Parietal lobe (tissue), 2 donors: ENCODE measurements at places on chromosomes 5 and 9. TPM values are rescaled to one million over a fixed set of nuclear protein-coding genes. Genes with fewer than 3 reads are reported as not detected.

The IL17B gene
- not detected for total RNA-seq

The SPATA31A3 gene
- not detected for total RNA-seq

The TCOF1 gene
- 24.7 TPM for total RNA-seq

The AGXT2 gene
- total RNA-seq = not detected

The ZFAND5 gene
- 287 TPM for total RNA-seq

The MELK gene
- total RNA-seq = 5.0 TPM

The SLC1A3 gene
- total RNA-seq = 231 TPM

The GZMA gene
- not detected for total RNA-seq

The SPATA6L gene
- total RNA-seq = 13.8 TPM

The PCDHB14 gene
- total RNA-seq = 28.2 TPM

The KIF4B gene
- total RNA-seq = 0.63 TPM

The SCGB3A1 gene
- not detected for total RNA-seq

The C6 gene
- not detected for total RNA-seq

The PCDHB8 gene
- 15.0 TPM for total RNA-seq

The C9orf43 gene
- total RNA-seq = 0.94 TPM

The CERCAM gene
- total RNA-seq = 27.2 TPM

The RNF183 gene
- total RNA-seq = not detected

The TMOD1 gene
- 42.6 TPM for total RNA-seq
